DMS79 treated with DMSO at 0.1 percent for 48 hours (cell line): ENCODE measurements at places on chromosomes 3 and 15.

DNA sequence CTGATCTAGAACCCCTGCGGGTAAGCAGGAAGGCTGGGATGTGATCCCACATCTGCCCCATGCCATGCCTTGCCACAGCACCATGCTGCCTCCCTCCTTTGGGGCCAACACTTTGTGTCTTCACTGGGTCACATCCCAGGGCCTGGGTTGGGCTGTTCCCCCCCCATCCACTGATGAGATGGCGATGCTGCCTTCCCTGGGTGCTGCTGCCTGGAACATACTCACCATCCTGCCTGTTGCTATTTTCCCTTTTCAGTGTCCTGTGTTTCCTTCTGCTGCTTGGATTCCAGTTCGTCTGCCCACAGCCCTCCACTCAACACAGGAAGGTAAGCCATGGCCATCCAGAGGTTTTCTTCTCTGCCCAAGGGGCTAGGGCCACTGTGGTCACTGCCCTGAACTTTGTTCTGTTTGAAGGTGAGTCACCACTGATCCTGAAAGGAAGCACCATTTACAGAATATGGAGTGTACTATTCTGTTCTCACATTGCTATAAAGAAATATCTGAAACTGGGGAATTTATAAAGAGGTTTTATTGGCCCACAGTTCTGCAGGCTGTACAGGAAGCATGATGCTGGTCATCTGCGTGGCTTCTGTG lies 39.4 kb downstream of the THSD4 start:
- DNase-seq = no peak

- no peak for DNase-seq
Observed at GRCh38 chr15:93865586-93865985, 365.8 kb upstream of the MCTP2 start.

DNA sequence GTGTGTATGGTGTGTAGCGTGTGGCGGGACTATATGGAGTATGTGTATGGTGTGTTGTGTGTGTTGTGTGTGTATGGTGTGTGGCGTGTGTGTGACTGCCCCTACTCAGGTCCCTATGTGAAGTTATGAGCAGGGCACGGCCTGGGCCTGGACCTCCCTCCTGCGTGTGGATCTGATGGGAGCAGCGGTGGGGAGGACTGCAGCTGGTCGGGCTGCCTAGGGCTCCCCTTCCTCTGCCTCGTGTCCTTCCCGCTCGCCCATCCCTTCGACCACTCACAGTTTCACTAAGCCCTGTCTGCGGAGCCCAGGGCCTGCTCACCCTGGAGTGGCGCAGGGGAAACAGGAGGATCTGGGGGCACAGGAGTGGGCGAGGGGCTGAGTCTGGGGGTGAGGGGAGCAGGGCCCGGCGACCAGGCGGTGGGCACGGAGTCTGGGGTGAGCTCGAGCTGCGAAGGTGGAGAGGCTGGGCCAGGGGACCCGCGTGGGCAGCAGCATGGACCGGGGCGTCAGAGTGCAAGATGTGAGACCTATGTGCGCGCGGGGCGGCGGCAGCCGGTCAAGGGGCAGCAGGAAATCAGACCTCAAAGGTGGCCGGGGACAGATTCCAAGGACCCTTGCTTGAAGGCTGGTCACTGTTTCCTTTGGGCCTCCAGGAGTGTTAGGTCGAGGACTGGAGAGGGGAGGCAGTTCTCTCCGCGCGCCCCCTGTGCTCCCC lies 26.6 kb downstream of the GABRA5 start:
- no peak for DNase-seq

GRCh38 chr15:41511331-41511898 lies 2.2 kb downstream of the LTK start:
- no peak for DNase-seq

DNA sequence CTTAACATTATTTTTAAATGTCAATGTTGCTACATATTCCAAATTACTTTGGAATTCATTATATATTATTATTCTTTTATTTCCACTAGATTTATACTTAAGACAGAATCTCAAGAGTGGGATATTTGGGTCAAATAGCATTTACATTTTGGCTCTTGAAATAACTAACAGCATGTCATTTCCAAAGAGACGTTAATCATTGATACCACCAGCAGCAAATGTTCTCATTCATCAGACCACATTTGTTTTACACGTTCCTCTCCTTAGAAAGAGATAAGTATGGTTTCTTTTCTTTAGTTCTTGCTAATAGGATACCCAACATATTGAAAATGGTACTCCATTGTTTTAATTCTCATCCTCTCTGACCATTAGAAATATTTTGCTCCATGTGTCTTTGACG lies 229.8 kb downstream of the LPP start:
- DNase-seq = no peak

GRCh38 chr3:4408958-4409357 lies 58.1 kb downstream of the SUMF1 start:
- DNase-seq = no peak

GRCh38 chr3:55818485-55818884 lies 331.4 kb upstream of the WNT5A start:
- DNase-seq = no peak

DNA sequence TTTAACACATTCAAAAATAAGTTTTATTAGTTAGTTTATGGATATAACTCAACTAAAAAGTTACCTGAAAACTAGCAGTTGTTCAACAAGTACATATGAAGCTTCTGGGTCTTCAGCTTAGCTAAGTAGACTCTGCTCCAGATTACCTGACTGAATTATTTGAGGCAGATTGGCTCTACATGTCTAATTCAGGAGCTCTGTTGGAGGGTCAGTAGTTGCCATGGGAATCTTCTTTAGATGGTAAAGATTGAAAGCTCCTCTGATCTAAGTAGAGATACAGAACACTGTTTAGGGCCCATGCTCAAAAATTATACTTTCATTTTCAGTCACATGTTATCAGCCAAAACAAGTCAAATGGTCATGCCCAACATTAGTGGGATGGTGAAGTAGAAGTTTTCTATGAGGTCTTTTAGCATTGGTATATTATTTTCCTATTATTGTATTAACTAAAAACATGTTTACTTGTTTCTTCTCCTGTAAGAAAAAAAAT lies 1476.9 kb downstream of the OTOL1 start:
- DNase-seq = no peak

- no peak for DNase-seq
Observed at GRCh38 chr15:35470441-35470840, 75.5 kb downstream of the DPH6 start.

- DNase-seq = no peak
Observed at GRCh38 chr3:164458986-164459385, 619.3 kb downstream of the SI start.

DNA sequence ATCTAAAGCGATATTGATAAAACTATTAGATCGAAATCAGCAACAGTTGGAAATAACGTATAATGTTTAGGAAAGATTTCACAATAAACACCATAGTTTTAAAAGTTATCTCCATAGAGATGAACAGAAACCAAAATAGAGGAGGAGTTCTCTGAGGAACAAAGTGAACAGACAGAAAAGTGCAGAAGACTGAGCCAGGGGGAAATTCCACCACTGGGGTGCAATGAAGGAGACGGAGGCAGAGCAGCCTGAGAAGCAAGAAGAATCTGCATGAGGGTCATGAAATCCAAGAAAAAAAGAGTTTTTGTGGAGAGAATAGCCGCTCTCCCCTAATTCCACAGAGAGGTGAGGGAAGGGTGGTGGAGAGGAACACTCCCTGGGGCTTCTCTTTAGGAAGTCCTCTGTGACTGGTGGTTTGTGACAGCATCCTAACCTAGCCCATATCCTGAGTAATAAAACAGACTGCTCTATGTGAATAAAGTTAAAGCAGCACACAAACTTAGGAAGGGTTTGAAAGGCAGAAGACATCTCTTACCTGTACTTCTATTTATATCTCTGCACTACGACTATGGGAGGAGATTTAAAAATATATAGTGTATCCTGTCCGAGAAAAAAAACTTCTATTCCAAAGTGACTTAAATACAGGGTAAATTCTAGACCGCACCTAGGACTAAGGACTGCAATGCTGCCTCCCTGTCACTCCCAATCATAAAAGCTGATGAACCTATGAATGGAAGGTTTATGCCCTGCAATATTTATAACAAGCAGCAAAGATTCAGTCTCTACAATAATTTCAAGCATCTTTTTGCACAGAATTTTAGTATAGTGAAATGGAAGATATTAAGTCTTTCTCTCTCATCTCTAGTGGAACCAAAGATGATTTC lies 22.9 kb downstream of the ATP8B4 start:
- DNase-seq = no peak

DNA sequence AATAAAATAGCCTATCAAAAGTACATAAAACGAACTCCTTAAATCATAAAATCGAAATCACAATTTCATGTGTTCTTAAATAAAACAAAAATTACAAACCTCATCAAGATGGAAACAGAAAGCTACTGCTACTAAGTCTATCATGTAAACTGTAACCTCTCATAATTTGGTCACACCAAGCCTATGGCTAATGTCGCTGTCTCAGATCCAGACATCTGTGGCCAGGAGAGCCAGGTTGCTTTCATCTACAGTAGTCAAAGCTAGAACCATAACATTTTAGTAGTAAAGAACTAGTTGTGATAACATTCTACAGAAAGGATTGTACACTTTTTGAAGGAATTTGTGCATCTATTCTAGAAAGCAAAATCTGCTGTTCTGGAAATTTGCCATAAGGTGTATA lies 197.4 kb upstream of the MBNL1 start:
- DNase-seq = no peak

DNA sequence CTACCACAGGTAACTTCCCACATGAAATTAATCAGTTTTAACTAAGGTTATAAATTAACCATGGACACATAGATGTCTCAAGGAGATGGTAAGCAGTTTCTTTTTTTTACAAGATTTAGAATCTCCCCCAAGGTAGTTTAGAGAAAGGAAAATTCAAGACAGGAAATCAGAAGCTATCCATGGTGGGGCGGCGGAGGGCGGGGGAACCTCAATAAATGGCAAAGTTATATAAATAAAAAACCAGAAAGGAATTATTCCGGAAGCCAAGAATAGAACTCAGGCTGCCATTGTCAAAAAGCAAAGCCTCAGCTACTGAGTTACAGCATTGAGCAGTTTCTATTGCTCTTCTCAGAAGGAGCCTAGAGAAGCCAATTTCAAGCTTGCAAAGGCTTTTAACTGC lies 172.1 kb upstream of the SMAD3 start:
- DNase-seq = no peak

DNA sequence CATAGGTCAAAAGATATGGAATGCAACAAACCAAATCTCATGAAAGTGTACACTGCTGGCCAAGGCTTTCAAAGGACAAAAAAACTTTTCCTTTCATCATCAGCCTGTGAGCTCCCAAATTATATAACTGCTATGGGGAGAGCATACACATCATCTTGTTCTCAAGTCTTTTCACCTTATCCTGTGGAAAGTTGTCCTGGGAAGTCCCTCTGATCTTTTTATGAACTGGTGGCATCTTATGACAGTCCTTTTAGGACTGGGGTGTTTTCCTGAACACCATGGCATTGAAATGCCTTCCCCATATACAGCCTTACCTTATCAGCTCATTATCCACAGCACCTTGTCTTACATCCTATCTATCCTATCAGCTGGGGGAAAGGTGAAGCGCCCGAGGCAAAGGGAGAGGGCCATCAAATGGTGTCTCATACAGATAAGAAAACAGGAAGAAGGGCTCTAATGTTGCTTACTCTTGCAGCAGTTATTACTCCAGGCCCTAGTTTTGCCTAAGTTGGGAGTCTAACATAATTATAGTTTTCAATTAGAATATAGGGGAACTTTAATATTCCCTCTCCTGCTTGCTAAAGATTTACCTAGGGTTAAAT lies 61.5 kb upstream of the GOLIM4 start:
- no peak for DNase-seq

- no peak for DNase-seq
Observed at GRCh38 chr3:76387000-76387399, 601.7 kb upstream of the ZNF717 start.

- DNase-seq = no peak
Observed at GRCh38 chr3:11212299-11212608, 58.0 kb downstream of the HRH1 start.

DNA sequence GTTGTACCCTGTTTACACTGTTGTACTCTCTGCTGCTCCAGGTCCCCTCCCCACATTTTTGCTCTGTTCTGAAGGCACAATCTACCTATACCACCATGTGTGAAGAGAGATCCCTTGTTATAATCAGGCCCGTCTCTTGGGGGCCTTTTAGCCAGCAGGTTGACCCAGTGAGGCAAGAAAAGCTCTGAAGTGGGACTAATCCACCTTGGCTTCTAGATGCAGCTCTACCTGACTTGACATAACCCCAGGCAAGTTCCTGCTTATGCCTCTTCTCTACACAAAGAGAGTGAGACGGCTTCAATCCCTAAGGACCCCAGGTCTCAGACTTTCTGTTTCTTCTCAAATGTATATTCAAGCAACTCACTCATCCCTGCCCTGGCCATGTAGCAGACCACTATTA lies 56.9 kb upstream of the MANF start:
- DNase-seq = no peak

DNA sequence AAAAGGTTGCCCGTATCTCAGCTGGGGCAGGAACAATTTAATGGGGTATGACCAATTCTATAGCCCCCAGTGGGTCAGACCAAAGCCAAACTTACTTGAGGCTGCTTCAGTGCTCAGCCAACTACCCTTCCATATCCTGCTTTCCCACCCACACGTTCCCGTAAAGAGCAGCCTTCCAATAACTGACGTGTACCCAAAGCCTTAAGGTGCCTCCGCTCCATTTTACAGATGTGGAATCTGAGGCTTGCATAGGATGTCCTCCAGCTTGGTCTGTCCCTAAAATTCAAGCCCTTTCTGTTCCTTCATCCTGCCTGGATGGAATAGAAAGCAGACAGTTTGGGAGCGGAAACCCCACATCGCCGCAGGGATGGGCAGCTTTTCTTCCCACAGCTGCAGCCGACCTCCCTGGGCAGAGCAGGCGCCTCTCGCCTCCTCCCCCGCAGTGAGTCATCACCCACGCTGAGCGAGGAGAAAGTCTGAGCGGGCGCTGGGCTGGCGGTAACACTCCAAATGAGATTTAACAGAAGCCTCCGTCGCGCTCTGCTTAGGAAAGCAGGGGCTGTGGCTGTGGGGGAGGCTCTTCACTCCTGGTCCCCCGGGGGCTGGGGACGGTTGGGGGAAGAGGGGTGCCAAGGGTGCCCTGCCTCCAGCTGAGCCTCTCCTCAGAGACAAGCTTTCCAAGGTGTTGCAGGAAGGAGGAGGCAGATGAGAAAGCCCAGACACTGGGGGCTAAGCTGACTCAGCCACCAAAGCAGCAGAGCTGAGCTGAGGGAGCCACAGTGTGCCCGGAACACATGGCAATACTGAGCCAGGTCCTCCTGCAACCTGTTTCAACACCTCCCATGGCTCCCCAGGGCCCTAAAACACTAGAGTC lies 57.8 kb upstream of the HRH1 start:
- DNase-seq = no peak

DNA sequence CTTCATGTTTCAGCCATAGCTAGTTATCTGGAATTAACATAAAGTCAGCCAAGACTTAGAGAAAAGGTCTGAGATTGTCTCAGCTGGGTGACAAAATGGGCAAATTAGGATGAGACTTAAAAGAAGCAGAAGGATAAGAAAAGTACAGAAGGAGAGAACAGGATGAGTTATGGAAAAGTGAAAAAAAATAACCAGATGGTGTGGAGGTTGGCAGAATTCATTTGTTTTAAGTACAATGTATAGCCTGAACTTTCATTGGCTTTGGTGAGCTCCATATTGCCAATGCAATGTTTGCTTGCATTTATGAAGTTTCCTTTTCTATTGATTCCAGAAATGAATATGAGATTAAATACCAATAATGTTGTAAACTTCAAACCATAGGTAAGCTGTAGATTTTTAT lies 447.2 kb upstream of the DPH6 start:
- no peak for DNase-seq

- no peak for DNase-seq
Observed at GRCh38 chr3:126893651-126894050, 89.3 kb upstream of the PLXNA1 start.
